NCI-H446 (cell line): ENCODE measurements at places on chromosomes 12 and 14.

DNA sequence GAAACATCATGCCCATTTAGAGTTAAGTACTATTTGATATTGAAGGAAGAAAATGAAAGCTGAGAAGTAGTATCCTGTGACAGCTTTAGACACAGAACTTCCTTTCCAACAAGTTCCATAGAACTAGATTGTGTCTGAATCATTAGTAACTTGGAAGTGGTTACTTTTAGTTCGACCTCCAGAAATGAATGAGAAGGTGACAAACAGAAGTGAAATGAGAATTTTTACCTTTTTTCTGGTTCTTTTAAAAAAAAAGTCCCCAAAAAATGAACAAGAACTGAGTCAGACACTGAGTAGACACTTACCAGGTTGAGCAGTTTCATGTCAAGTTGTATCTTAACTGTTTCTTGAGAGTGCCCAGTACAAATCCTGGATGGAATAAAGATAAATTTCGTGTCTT is 3.0 kb downstream of the ATP6V0A2 start:
- DNase-seq, result no peak

- no peak for DNase-seq
These were observed 32.6 kb downstream of the PRICKLE1 start for GRCh38 chr12:42556917-42557316.

DNA sequence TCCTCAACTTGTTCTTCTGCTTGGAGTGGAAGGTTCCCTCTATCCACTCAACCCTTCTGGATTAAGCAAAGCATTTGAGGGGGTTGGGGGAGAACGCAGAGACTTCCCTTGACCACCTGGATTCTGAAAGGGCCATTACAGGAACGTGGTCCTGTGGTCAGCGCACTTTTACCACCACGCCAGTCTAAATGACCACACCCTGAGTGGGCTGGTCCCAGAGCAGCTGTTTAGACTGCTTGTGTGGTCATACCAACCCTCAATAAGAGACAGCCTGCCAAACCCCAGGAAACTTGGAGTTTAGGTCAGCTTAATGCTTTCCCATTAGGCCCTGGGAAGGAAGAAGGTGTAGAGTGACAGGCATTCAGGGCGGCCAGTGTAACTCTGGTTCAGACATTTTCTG is 165.5 kb upstream of the ATP2B1 start:
- DNase-seq, result peak; percentile 75

DNA sequence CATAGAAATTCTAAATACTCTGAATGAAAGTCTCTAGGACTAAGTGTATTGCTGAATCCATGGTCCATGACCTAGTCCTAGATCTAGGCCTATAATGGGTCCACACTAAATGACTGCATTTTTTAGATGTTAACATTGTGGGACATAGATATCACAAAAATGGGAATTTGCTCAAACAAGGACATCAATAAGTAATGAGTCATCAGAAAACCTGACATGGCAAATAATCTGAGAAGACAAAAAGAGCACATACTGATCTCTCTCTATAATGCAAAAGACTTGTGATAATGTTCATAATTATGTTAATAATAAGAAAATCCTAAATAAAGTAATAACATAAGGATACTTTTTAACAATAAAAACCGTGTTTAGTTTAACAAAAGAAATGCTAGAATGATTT is 1168.4 kb downstream of the FSCB start:
- no peak for DNase-seq

DNA sequence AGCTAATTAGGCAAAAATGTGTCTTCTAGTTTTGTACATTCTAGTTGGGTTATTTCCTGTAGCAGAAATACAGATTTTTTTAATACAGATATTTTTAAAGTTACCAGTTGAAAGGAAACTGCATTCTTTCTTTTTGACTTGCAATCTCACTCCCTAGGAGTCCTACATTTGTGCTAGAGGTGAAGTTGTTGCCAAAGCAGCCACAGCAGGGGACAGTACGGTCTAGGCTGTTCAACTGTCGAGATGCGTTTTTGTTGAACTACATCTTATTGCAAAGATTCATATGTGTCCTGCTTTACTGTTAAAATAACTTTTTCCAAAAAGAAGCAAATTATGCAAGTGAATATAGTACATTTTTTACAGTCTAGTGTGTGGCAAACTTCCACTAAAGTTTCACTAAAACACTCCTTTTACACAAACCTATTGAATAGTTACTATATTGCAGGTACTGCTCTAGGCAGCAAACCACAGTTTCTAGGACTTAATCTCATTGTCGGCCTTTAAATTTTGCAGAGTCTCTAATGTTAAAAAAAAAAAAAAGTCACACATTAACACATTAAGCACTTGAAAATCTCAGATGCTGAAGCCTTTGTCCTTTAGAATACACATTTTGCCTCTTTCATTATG is 30.2 kb upstream of the SRGAP1 start:
- peak; percentile 2 for DNase-seq

- DNase-seq, result no peak
These were observed 76.6 kb downstream of the SSPN start for GRCh38 chr12:26271889-26272492.

DNA sequence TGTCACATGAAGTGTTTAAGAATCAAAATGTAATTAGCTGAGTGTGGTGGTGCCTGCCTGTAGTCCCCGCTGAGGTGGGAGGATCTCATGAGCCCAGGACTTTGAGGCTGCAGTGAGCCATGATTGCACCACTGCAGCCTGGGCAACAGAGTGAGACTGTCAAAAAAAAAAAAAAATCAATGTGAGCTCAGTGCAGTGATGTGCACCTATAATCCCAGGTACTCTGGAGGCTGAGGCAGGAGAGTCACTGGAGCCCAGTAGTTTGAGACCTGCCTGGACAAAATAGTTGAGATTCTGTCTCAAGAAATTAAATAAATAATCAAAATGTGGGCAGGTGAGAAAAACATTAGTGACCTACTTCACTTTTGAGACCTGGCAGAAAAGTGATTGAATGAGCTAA is 140.0 kb downstream of the MON2 start:
- DNase-seq, result no peak

GRCh38 chr12:10153271-10154144 is 18.4 kb downstream of the OLR1 start:
- no peak for DNase-seq

DNA sequence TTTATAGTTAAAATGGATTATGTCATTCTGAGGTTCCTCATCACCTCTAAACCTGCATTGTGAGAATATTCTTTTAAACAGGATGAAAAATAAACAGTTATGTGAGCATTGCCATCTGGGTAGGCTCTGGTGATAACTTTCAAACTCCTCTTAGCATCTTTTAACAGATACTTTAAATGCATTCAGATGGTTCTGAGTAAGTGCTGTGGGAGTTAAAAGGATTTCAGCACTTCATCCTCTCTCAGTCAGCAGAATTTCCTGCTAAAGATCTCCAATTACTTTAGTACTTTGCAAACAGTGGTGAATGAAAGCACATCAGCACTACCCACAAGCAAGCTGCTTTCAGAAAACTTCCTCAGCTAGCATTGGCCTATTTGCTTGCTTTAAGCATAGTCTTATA is 59.3 kb upstream of the TMTC1 start:
- DNase-seq, result no peak

GRCh38 chr12:110861729-110862128 is 14.9 kb downstream of the CCDC63 start:
- DNase-seq, result no peak

- no peak for DNase-seq
These were observed 37.0 kb upstream of the INF2 start for GRCh38 chr14:104652386-104652785.

GRCh38 chr12:130832561-130833209 is 6.4 kb downstream of the STX2 start:
- DNase-seq, result no peak
